ENCODE measurements at places on chromosomes 7 and 10.

- no peak for DNase-seq
These were observed 733.7 kb upstream of the IGFBP3 start for GRCh38 chr7:46654546-46655443.

- no peak for DNase-seq
These were observed 35.5 kb downstream of the ICA1 start for GRCh38 chr7:8226501-8226900.

DNA sequence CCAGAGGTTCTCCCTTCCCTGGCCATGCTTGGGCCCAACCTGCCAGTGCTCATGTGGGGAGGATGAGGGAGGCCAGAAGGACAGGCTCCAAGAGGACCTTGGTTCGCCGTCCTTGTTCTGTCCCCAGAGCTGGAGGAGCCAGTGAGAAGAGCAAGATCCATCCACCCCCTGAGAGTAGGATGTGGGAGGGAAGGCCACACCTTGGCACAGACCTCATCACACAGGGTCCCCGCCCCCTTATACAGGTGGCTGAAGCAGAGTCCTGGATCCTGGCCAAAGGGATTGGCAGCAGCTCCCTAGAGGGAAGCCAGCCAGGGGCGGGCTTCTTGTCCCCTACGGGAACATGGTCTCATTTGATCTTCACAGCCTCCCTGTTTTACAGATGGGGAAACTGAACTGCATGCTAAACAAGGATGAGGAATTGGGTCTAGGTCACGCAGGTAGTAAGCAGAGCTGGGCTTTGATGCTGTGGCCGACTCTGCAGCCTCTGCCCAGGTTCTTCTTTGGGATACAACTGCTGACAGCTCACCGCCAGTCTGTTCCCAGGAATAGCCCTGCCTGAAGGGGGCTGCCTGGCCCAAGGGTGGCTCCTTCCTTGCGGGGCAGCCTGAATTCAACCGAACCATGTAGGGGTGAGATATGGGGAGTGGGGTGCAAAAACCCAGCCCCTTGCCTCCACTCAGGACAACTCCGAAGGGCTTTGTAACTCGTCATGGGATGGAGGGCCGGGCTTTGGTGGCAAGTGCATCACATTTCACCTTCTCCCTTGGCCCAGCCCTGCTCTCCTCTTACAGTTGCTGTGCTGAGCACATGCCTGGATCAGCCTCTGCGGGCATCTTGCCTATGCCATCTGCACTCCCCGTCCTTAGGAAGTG lies 62.2 kb upstream of the KDM7A start:
- DNase-seq: no peak

DNA sequence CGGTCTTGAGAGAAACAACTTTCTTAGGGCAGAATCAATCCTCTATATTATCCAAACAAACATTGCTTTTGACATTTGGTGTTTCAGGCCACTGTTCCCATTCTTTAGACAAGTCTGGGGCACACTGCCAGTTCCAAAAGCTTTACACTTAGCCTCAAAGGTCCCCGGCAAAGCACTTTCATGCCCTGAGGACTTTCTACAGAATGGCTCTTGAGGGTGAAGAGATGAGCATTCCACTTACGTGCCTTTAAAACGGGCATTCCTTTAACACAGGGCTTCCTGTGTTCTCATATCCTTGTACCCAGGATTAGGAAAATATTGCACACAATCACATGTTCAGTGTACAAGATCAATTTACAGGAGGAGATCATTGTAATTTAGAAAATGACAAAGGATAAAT lies 13.1 kb upstream of the TMEM213 start:
- no peak for DNase-seq

- peak; percentile 59 for DNase-seq
These were observed 41.5 kb downstream of the MINPP1 start for GRCh38 chr10:87546210-87546609.

DNA sequence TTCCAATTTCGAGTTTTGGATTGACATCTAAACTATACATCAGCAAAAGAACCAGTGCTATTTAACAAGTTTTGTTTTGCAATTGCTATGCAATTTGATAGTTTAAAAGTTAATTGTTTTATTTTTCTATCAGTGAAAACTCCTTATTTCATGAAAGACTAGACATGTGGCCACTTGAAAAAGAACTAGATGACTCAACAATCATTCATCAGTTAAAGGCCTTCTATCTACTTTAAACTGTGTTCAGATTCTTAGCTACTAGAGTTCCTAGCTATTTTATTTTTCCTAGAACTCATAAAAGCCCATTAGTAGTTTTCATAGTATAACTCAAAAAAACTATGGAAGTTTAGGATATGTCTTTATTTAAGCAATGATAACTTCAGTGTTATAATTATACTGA lies 104.6 kb upstream of the LSM8 start:
- DNase-seq: no peak

DNA sequence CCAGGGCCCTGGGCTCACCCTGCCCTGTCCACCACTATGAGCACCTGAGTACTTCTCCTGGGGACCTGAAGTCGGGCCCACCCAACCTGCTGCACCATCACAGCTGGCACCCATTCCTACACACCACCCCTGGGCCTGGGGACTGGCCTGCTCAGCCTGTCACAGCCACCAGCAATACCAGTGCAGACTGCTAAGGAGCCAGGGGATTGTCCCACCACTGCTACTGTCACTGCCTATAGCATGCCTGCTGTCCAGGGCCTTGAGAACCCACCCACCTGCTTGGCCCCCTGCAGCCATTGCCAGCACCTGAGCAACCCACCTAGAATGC lies 624.8 kb upstream of the FOXK1 start:
- DNase-seq: no peak

DNA sequence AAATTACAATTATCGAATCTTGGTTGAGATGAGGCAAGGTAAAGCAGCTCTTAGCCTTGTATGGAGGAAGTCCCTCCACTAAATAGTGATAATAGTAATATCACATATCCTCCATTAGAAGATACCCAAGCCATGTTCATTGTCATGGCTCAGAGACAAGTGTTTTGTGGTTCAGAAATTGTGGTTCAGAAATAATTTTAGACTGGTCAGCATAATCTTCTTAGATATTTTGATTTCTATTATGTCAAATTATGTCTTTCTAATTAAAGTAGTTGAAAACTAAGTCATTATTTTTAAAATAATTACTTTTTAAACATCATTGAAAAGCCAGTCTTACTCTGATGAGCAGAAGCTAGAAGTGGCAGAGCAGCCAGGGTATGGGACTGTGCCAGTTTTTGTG lies 507.7 kb downstream of the HTR7 start:
- no peak for DNase-seq
